ENCODE measurements at places on chromosomes 2 and 18.

DNA sequence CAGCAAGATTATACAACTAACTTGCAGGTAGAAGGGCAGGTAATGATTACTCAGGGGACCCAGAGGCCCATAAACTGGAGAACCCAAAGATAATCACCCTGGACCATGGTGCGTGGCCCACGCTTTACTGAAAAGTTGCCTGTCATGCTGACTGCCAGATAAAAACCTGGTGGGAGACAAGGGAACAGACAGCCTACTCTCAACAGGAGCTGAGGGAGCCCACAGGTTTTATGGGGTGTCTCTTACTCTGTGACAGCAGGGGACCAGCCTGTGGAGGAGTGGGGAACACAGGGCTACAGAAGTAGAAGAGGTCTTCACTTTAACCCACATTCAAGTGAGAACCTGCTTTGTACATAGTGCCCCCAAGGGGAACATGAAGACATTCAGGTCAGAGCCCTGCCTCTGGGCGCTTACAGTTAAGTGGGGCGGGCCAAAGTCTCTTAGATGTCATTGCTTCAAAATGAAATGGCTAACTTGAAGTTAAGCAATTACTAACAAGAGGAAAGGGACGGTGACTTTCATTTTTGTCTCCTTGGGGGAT, 60.4 kb downstream of the DHRS9 start:
- no peak for DNase-seq

- DNase-seq, result no peak
Measured at GRCh38 chr2:72148837-72149555, 1.3 kb upstream of the CYP26B1 start.

GRCh38 chr2:163778045-163778781, 42.4 kb upstream of the FIGN start:
- no peak for DNase-seq

GRCh38 chr2:120423167-120423943, 77.4 kb downstream of the INHBB start:
- no peak for DNase-seq

DNA sequence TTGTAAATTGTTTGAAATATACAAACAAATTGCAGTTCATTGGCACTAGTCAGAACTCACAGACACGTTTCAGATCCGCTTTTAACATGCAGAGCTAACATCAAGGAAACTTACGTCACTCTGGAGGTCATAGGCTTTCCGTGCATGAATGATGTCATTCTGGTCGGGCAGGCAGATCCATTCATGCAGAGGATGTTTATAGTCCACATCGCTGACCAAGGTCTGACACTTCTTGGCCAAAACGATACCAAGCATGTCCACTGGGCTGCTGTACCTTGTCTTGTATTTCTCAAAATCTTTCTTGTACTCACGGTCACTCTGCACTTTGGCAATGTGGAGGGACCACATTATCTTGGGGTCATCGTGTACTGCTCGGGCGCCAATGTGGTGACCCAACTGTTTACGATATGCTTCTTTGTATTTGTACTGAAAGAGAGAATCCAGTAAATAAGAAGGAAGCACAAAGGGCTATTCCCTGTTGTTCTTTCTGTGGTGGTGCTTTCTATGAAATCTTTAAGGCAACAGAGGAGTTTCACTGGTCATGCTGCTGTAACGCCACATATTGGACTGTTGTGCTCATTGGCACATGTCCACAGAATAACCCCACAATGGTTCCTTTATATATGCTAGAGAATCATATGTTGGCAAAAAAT, 114.8 kb downstream of the NEB start:
- DNase-seq, result no peak

DNA sequence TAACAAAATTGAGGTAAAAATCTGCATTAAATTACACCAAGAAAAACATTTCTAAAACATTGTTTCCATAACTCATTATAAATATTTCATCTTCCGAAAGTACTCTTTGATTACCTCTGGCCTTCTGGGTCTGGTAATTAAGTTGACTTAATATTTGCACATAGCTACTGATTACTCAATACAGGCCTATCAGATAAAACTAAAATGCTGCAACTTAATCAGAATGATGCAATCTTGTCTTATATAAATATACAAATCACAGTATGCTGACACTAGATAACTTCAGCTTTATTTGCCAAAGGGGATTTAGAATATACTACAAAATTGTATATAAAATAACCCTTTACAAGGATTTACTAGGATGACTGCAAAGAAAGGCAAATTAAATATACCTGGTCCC, 49.3 kb downstream of the SLC35F5 start:
- DNase-seq, result no peak
